Stimulated activated CD4-positive, alpha-beta T cell treated with anti-CD3 and anti-CD28 coated beads, Interleukin-12 subunit alpha, Interleukin-12 subunit beta, amount 100 ng/mL, for 4 hours (primary cell): ENCODE measurements at places on chromosomes 2 and 18.

GRCh38 chr2:190535586-190535985, 1.1 kb upstream of the NEMP2 start:
- DNase-seq = no peak

- DNase-seq = no peak
These were observed 39.4 kb upstream of the GPAT2 start for GRCh38 chr2:96074156-96074555.

DNA sequence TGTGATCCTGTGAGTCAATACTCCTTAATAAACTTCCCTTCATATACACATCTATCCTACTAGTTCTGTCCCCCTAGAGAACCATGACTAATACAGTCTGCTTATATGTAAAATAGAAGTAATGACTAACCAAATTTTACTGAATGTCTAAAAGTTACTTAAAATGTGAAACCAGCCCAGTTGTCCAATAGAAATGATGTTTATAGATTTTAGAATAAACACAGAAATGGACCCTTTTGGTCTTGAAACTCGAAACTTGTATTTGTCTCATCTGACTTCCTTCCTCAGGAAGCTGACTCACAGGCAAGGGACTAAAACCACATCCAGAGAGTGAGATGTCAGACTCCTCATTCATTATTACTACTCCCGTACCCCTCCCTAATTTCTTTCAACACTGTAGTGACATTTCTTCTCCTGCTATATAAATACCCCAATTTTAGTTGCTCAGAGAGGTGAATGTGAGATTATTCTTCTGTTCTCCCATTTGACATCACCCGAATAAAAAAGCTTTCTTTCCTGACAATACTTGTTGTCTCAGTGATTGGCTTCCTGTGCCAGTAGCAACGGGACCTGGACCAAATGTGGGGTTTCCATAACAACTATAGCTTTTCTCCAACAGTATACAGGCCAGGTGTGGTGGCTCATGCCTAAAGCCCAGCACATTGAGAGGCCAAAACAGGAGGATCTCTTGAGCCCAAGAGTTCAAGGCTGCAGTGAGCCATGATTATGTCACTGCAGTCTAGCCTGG, 486.0 kb downstream of the ERBB4 start:
- no peak for DNase-seq

DNA sequence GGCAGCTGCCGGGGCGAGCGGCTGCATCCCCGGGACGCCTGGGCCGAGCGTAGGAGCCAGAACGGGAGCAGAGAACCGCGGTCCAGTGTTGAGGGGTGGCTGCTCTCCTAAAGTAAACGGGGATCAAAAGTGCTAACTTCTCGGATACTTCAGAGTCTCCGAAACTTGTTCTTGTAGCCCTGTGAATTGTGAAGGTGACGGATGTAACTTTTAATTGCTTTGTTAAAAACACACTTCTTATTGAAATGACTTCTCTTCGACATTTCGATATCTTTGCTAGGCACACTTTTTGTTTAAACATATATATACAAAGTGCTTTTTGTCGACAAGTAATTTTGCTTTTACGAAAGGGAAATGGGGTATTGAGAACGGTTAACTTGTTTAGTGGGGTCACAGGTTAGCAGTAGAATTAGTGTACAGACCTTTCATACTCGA, 540 bp downstream of the ATP9B start:
- no peak for DNase-seq

- peak; percentile 30 for DNase-seq
These were observed 161.6 kb upstream of the TRIB2 start for GRCh38 chr2:12555012-12555645.

- peak; percentile 2 for DNase-seq
These were observed 112.2 kb downstream of the OSBPL6 start for GRCh38 chr2:178306352-178307073.

DNA sequence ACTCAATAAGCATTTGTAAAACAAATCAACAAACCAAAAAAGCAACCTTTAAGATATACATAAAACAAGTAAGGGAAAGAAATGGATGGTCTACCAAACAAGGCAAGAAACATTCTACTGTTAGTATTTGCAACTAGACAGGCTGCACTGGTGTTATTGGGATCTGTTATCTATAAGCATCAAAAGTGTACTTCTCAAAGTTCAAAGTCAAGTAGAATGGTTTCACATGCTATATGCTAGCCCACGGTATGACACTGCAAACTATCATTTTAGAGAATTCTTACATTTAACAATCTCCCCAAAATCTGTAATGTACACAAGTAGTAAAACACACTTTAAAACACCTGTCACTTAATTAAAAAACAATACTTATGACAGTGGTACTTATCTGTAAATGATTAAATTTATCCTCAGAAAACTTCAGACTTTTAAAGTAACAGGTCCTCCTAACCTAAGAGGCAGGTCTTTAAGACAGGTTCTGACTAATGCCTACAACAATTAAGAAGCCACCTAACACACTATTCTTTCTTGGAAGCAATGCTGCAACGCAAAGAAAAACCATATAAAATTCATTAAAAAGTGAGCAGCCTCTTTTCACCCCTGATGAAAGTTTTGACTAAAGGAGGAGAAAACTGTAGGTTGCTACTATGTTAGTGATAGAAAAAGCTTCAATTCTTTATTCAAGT, 34.8 kb downstream of the SMAD2 start:
- DNase-seq = no peak

DNA sequence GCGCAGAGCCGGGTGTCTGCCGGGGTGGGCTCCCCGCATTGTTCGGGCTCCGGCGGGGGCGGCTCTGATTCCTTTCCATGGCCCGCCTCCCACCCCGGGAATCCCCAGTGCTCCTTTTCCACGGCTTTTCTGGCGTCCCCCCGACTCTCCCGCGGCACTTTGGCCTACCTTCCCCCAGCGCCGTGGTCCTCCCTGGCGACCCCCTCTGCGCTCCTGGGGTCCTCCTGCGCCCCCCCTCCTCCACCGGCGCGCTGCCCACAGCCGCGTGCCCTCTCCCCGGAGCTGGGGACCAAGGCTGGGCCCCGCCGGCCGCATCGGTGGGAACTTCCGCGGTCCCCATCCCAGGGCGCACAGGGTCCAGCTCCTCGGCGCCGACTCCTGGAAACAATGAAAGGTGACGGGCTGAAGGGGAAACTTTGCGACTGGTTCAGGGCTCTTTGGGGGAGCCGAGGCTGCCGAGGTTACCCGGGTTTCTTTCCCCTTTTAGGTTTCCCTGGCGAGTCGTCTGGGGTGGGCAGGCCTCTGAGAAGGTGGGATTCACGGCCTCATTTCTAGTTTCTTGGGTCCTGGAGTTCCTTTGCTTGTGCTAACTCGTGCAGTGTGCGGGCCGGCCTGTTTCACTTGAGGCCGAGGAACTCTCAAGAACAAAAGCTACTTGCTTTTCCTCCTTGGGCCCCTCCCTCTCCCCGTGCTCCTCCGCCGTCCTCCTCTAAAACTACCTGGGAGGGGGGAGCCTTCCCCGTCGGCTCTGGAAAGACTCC, 2.2 kb downstream of the TGIF1 start:
- DNase-seq = peak; percentile 25

DNA sequence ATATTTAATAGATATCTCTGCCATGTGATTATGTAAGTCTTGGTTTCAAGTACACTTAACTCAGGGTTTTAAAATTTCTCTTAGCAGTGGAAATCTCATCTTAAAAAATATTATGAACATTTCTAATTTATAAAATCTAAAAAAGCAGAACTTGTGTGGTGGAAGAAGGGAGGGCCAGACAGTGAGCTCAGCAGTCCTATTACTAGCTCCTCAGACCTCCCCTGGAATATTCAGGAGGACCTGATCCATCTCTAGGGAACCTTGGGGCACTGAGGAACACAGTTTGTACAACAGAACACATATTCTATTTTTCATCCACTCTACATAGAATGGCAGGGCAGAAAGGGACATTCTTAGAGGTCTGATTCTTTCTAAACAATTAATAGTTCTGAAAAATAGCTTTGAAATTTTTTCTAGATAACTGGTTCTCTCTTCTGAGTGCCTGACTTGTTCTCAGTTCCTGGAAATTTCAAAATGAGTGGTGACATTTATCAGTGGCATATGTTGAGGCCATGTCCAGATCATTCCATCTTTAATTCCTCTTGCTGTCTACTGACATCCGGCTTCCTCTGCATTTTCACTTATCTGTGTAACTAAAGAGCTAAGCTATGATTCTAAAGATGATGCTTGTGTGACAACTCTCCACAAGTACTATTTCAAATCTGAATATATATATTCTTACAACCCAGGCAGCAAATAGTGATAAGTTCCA, 8.2 kb upstream of the MAP4K4 start:
- no peak for DNase-seq

- DNase-seq = no peak
These were observed 3.7 kb downstream of the SMC6 start for GRCh38 chr2:17749753-17750438.

DNA sequence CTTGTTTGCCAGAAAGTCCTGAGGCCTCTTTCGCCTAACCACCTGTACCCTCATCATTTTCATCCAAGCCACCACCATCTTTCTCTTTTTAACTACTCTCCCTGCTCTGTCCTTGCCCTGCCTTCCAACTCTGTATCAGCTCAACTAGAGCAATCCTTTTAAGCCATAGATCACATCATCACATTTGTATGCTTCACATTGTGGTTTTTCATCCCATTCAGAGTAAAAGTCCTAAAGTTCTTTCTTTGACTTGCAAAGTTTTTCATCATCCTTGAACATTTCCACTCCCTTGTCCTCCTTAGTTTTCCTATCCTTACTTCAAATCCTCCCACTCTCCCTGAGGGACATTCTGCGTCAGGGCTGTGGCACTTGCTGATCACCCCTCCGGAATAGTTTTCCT, 73.9 kb downstream of the SLC39A10 start:
- no peak for DNase-seq

- DNase-seq = no peak
These were observed 271.4 kb downstream of the ETAA1 start for GRCh38 chr2:67668538-67668937.

GRCh38 chr2:118295592-118296390, 207.5 kb downstream of the INSIG2 start:
- DNase-seq = no peak

DNA sequence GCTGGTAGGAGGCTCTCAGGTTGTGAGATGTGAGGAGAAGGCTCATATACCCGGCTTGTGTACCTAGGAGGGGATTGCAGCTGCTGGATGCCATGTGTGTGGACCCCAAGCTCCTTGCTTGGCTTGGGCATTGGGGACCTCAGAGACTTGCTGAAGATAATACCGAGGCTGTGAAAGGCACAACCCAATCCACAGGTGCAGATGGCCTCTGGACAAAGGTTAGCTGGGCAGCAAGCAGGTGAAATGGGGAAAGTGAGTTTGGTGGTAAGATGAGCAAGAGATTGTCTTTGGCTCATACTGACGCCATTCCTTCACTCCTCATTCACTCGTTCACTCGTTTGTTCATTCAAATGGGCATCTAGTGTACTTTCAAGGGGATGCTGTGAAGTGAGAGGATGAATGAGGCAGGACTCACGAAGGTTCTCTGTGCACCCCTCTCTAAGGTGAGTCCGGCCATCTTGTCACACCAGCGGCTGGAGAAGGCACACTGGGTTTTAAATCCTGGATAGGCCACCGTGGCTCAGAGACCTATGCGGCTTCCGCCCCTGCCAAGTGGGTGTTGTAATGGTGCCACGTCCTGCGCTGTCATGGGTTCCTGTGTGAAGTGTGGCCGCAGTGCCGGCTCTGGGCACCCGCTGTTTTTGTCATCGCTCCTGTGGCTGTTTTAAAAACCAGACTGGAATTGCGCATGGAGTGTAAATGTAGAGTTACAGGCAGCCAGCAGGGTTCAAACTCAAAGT, 13.7 kb downstream of the FBLN7 start:
- no peak for DNase-seq

- DNase-seq = no peak
These were observed 2.4 kb downstream of the MAP4K4 start for GRCh38 chr2:101699755-101700461.

DNA sequence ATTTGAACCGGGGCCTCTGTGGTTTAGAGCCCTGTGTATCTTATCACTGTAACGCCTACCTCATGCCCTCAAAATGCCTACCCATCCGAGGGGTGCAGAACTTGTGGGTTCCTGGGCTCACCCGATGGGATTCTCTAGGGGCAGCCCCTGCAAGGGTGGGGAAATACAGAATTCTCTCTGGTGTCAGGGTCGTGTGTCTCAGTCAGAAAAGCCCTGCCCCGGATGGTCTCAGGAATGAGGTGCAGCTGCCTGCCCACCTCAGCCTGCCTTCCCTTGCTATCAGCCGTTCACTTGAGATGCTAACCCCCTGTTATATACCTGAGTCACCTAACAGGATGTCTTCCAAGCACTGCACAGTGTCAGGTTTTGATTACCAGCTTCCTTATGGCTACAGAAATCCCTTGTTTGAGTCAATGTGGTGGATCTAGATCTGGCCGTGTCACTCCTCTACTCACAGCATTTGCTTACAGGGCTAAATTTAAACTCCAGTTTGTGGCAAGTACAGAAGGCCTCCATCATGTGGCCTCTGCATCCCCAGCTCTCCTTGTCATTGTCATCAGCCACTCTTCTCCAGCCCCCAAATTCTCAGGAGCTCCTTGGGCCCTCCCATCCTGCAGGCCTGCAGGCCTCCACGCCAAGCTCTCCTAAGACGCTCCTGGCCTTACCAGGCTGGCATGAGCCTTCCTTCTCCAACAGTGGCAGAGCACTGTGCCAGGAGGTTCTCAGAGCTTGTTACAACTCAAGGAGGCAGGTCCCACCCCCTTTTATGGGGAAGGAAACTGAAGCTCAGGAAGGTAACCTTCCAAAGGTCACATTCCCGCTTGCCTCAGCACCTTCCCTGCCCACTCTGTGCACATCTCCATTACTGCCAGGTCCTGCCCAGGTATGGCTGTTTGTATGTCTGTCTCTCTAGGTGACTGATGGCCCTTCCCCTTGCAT, 14.3 kb upstream of the MAP3K2 start:
- no peak for DNase-seq

DNA sequence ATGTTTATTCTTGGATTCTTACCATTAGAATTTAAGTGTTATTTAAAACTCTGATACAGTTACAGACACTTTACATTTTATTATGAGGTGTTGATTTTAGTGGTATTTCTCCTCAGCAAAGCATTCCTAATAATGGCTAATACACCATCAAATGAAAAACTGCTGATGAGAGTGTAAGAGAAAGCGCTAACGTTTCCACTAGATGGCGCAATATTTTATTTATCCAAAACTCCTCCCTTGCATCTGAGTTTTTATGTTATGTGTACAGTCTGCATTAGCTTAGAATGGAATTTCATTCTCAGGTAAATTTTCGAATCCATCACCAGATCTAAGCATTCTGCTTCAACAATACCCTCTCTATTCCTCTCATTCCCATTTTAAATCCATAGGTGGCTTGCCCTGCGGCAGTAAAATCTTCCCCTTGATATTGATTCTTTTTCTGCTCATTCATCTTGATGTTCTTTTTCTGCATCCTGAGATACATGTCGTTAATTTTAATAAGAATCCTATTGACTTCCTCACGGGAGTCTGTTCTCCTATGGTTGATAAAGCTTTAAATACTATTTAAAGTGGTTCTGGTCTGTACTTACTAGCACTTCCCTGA, 53.9 kb downstream of the PRKRA start:
- DNase-seq = no peak

DNA sequence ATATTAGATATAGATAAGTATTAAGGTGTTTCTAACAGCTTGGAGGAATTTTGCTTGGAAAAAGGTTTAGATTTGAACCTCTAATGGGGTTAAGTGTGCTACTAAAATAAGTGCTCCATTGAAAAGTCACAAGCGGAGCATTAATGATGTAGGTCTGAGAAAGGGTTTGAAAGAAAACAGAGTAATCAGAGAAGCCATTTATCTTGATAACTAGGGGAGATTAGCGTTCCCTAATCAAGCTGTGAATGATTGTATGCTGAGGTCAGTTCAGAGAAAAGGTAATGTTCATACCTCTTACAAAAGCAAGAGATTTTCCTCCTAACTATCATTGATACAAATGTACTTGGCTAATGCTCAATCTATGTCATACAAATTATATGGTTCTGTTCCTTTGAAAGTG, 1.5 kb downstream of the ARHGAP25 start:
- no peak for DNase-seq

- DNase-seq = no peak
These were observed 134.6 kb downstream of the TMEM131 start for GRCh38 chr2:97861177-97861576.
